H4 (cell line): ENCODE measurements at places on chromosomes 3 and 15. TPM values are rescaled to one million over a fixed set of nuclear protein-coding genes. Genes with fewer than 3 reads are reported as not detected.

CAMP gene
- total RNA-seq = 0.15 TPM in 1 of 2 replicates, not detected in the other

GOLGA8M gene
- total RNA-seq = 0.95 TPM in 1 of 2 replicates, not detected in the other

PLAAT1 gene
- 9.9 and 11.6 TPM in 2 replicates for total RNA-seq

ROPN1B gene
- total RNA-seq = 0.83 TPM in 1 of 2 replicates, not detected in the other

ACKR4 gene
- total RNA-seq = not detected in 2 replicates

RTP1 gene
- total RNA-seq = 0.29 TPM in 1 of 2 replicates, not detected in the other

BCL6 gene
- 5.8 and 9.0 TPM in 2 replicates for total RNA-seq

ABHD14A gene
- total RNA-seq = 8.0 and 13.9 TPM in 2 replicates
